ENCODE measurements at places on chromosomes 7 and 10. TPM values are rescaled to one million over a fixed set of nuclear protein-coding genes. Genes with fewer than 3 reads are reported as not detected.

GRCh38 chr7:129827467-129827990, 125.2 kb downstream of the UBE2H start:
- no peak for DNase-seq

The TRIL gene
- total RNA-seq, result 21.8 TPM

DNA sequence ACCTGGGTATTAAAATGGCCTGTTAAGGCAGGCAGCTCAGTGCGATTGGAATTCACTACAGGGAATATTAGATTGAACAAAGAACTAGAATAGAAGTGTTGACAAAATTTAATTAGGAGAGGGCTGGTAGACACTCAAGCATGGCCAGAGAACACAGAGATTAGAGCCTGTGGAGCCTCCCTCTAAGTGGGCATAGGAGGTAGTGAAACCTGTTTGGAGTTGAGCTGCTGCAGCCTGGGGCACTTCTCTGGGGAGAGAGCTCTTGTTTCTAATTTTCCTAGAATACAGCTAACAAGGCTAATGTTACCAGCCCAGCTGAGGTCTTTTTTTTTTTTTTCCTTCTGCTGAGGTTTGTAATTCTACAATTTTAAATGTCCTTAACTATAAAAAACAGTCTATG, 46.4 kb downstream of the TMEM168 start:
- DNase-seq, result no peak

The NPFFR1 gene
- total RNA-seq, result 0.59 TPM

The ANKRD1 gene
- 10.9 TPM for total RNA-seq

The CRHR2 gene
- 0.20 TPM for total RNA-seq

- no peak for DNase-seq
These were observed 29.6 kb upstream of the PSAP start for GRCh38 chr10:71880425-71881306.

DNA sequence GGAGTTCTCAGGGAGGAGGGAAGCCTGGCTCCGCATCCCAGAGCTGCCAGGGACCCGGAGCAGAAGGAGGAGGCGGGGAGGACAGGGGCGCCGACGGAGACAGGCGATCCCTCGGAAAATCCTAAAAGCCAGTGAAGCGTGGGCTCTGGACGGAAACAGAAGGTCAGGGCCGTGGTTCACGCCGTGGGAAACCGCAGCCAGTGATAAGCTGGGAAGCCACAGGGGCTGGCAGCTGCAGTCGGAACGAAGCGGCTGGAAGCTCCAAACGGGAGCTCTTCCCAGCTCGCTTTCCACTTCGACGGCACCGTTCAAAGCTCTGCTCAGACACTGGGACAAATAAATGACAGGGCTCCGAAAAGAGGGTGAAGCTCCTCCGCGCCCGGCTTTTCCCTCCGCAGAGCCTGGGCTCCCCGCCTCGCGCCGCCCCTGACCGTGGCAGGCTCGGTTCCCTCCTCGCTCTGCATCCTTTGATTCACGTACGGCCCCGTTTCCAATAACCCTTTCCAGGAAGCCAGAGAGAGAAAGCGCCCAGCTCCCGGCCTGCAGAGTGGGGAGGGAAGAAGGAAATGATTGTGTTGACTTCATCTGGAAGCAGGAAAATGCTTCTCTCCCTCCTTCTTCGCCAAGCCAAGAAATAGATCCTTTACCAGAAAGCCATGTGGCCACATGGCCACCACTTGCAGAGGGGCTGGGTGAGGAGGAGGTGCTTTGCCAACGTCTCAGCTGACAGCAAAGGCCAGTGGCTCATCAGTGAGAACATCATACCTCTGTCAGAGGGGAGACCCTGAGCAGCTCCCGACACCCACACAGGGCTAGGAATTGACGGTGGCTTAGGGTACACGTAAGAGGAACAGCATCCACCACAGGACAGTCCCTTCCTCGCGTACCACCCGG, 57.4 kb downstream of the ADRB1 start:
- DNase-seq, result peak; percentile 50

GRCh38 chr10:102287538-102287937, 42.2 kb downstream of the GBF1 start:
- no peak for DNase-seq

DNA sequence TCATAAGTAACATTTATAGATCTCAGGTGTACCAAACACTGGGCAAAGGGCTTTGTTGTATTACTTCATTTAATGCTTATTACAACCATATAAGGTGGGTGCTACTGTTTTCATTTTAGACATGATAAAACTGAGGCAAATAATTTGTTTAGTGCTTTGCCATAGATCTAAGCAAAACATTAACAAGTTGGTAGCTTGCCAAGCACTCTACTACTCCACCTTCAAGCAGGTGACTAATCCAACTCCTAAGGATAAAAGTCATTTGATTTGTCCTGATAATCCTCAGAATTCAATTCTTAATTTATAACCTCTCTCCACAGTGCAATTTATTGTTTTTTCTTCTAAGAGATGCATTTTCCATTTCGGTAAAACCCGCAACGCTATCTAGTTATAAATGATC, 646.4 kb downstream of the GRM8 start:
- no peak for DNase-seq

GRCh38 chr10:133127291-133128125, 32.5 kb upstream of the KNDC1 start:
- DNase-seq, result no peak

DNA sequence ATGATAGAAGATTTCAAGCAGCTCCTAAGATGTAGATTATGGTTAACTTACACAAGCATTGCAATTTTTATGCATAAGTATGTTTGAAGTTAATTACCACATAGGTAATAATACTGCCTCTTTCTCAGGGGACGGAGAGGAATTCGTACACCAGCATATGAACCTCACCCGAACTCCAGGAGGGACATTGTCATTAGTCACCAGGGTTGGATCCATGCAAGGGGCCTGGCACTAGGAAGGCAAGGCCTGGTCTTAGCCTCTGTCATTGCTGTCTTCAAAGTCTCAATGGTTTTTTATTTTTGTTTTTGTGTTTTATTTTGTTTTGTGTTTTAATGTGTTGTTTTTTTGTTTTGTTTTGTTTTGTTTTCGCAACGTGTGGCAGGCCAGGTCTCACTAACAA, 145.6 kb upstream of the PPP2R2D start:
- no peak for DNase-seq

The TMED4 gene
- 71.4 TPM for total RNA-seq

GRCh38 chr10:108788891-108789290, 1134.4 kb downstream of the XPNPEP1 start:
- no peak for DNase-seq

The CACUL1 gene
- 30.3 TPM for total RNA-seq

DNA sequence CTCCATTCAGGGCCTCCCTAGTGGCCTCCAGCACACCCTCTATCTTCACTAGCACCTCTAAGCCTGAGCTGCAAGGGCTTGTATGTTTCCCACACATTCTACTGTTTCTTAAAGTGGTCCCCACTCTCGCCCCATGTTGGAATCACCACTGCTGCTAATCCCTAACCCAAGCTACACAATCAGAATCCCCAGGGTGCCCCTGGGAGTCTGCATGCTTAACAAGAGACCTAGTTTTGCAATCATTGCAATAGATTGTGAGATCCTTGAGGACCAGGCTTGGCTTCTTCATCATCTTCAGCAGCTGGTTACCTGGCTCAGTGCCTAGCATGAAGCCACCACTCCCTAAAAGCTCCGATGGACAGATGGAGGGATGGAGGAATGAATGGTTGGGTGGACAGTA, 113.9 kb downstream of the MYOF start:
- no peak for DNase-seq

The VWDE gene
- total RNA-seq, result 0.39 TPM

DNA sequence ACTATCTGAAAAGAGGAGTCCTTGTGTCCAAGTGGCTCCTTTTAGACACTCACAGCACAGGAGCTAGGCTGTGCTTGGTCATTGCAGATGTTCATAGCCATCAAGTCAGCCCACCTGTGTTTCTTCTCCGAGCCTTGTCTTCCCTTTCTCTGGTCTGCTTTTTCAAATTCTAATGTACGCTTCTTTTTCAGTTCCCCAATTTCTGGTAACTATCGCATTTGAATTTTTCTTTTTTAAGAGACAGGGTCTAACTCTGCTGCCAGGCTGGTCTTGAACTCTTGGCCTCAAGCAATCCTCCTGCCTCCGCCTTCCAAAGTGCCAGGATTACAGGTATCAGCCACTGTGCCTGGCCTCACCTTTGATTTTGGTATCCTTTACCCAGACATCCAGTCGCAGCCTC, 18.9 kb downstream of the APBB1IP start:
- no peak for DNase-seq

DNA sequence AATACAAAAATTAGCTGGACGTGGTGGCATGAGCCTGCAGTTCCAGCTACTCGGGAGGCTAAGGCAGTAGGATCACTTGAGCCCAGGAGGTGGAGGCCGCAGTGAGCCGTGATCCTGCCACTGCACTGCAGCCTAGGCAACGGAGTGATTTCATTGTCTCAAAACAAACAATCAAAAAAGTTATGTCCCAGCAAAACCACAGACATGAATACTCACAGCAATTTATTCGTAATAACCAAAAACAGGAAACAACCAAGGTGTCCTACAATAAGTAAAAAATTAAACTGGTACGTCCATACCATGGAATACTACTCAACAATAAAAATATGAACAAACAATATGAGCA, 11.6 kb upstream of the CYTH3 start:
- no peak for DNase-seq

The ADARB2 gene
- 0.10 TPM for total RNA-seq

The DNAAF5 gene
- total RNA-seq, result 12.4 TPM

The TEX36 gene
- total RNA-seq, result not detected

GRCh38 chr7:148733496-148733895, 34.8 kb downstream of the CUL1 start:
- no peak for DNase-seq

DNA sequence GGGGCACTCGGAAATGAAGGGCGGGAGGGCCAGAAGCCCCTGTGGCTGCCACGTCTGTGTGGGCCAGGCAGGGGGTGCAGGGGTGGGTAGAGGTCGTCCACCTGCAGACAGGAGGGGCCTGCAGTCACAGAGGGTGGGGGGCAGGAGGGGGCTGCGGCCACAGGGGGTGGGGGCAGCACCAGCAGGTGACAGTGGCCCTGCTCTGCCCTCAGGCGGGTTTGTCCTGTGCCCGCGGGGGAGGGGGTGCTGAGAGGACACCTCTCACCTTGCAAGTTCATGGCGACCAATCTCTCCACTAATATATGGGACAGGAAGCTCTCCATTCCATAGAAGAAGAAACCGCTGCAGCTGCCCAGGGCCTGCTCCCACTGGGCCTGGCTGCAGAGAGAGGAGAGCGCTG, 26.6 kb upstream of the NKX6-2 start:
- DNase-seq, result no peak

The NKX1-2 gene
- 0.20 TPM for total RNA-seq

The EEF1AKMT2 gene
- total RNA-seq, result 29.2 TPM

DNA sequence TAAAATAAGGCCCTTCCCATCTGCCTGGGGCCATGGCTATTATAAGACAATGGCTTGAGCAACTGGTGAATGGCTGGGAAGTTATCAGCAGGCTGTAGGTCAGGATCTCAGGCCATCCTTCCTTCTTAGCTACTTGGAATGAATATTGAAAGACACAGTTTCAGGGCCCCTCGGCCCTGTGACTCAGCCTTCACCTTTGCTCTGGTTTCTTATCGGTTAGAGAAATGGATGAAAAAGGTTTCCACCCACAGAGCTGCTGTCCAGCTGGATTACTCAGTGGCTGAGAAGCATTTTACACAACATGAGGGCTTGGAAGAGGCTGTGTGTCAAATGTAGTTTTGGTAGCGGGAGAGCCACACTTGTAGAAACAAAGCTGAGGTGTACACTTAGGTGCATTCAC, 9.4 kb downstream of the ACSL5 start:
- no peak for DNase-seq

GRCh38 chr10:93461109-93461806, 20.9 kb downstream of the MYOF start:
- no peak for DNase-seq

- no peak for DNase-seq
These were observed 183.3 kb downstream of the SGMS1 start for GRCh38 chr10:50440489-50440888.

The HTR7 gene
- total RNA-seq, result 0.30 TPM

GRCh38 chr7:153657182-153657800, 394.9 kb upstream of the DPP6 start:
- DNase-seq, result no peak

- DNase-seq, result no peak
These were observed 399 bp downstream of the FHIP2A start for GRCh38 chr10:114821915-114822443.

GRCh38 chr10:4981722-4982471, 18.7 kb downstream of the AKR1C1 start:
- DNase-seq, result no peak

GRCh38 chr10:110619514-110620397, 24.4 kb upstream of the RBM20 start:
- no peak for DNase-seq

DNA sequence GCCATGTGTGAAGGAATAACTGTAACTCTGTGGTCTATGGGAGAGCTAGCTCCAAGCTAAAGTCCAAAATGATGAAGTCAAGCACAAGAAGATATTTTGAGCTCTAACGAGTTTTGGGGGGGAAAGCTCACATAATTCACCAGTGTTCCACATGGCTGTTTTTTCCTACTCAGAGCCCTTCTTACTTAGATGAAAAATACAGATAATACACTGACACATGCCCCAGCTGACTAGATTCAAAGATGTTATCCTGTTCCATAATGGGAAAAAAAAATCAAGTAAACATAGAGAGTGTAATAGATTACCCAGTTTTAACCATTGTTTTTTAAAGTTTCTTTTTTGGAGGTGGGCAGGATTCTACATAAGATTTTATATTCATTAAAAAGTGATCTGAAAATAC, 86.6 kb downstream of the PRLHR start:
- DNase-seq, result no peak

DNA sequence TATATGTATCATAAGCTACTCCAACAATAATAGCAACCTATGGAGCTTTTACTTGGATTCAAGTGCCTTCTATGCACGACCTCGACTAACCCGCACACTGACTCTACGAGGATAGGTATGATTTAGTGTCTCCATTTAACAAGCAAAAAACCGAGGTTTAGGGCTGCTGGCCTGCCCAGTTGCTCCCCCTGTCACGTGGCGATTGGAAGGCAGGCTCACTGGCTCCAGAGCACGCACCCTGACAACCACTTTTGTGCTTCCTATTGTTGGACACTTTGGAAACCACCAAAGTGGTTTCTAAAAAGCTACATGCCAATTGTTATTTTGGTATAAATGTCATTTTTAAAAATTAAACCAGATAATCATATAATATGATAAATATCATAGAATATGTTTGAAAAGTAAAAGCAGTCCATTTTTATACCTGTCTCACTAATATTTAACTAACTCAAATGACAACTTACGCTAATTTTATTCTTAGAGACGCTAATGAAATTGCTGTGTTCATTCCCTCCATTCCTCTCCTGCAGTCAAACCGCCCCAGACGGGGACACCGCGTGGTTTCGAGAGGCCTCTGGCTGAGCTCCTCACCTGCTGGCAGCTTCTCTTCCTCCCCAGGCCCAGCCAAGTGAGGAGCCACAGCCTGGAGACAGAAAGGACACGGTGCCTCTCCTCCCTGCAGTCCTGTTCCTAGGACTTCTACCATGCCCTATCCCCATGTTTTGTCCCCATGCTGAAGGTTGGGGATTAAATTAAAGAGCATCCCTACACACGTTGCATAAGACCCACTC, 22.2 kb upstream of the RHEB start:
- no peak for DNase-seq

- DNase-seq, result no peak
These were observed at the start of gene PLPP4 for GRCh38 chr10:120456626-120457430. PLPP4 (plus strand) TSS chr10:120457227; CDS start chr10:120457306, 79 bp downstream.

GRCh38 chr10:69125554-69125953, 1.6 kb downstream of the VPS26A start:
- no peak for DNase-seq

- DNase-seq, result no peak
These were observed 64.1 kb downstream of the PHTF2 start for GRCh38 chr7:77862691-77863090.

All from skin of body (tissue), 3 donors.